ENCODE measurements at places on chromosomes 13 and 19. TPM values are rescaled to one million over a fixed set of nuclear protein-coding genes. Genes with fewer than 3 reads are reported as not detected.
A peak's percentile ranks its signal among the peaks of the same experiment; 100 is the strongest.

Gene MEDAG
- total RNA-seq, result 1.1 TPM

Gene NKPD1
- total RNA-seq, result not detected

Gene OR7D2
- not detected for total RNA-seq

Gene CEACAM19
- total RNA-seq, result 0.47 TPM

Gene EML2
- 10.9 TPM for total RNA-seq

Gene APLP1
- 32.5 TPM for total RNA-seq

DNA sequence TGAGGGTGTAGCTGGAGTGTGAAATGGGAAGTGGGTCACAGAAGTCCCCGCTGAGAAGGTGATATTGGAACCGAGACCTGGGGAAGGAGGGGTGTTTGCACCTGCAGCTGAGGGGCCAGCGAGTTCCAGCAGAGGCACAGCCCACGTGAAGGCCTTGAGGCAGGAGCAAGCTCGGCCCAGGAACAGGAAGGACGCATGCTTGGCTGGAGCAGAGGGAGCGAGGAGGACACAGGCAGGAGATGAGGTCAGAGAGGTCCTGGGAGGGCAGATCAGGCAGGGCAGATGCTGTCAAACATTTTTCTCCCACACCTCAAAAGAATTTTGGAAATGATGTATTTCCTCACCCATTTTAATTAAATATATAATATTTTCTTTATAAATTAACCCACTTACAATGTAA is 9.3 kb downstream of the ZNF415 start:
- no peak for DNase-seq

- DNase-seq, result peak; percentile 67
Observed at GRCh38 chr13:30409886-30410704, 12.2 kb upstream of the UBE2L5 start.

DNA sequence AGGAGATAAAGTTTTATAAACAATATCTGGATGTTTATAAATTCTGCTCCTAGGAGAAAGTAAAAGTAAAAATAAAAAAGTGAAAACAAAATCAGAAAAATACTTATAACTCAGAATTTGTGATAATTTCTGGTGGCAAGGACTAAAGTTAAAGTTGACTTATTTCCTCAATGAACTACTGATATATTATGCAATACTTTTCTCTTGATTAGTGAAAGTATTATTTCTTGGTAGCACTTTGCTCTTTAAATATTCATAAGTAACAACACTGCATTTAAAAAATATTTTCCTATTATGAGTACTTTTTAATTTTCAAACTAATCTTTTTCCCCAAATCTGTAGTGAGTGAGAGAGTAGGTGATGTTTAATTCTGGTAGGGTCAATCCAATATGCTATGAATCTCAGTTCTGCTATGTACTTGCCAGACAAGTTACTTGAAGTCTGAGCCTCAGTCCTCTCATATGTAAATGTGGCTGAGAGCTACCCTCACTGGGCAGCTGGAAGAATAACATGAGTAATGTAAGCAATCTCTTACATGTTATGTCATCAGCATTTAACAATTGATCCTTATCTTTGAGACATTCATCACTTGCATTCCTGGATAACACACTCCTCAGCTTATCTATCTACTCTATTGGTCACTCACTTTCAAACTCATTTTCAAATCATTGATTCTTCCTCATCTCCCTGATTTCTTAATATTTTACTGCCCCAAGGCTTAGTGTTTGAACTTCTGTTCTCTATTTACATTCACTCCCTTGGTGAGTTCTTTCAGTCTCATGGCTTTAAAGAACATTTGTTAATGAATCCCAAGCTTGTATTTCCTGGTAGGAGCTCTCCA is 239.0 kb downstream of the RGCC start:
- peak; percentile 47 for DNase-seq

DNA sequence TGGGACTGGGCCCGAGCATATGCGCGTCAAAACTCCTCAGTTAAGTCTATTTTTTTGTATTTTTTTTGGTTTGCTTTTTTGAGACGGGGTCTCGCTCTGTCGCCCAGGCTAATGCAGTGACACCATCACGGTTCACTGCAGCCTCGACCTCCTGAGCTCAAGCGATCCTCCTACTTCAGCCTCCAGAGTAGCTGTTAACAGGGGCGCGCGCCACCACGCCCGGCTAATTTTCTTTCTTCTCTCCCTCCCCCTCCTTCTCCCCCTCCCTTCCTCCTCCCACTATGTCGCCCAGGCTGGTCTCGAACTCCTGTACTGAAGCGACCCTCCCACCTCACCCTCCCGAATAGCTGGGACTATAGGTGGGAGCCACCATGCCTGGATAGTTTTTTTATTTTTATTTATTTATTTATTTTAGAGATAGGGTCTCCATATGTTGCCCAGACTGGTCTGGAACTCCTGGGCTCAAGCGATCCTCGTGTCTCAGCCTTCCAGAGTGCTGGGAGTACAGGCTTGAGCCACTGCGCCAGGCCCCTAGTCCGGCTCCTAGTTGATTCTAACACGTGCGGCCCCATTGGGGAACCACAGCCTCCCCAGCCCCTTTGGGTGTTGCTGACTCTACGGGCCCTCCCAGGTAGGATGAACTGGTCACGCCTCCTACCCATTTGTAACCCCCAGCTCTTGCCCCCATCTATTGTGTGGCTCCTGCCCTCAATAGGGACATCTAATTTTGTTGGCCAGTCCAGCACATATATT is 806 bp upstream of the ZNF837 start:
- no peak for DNase-seq

DNA sequence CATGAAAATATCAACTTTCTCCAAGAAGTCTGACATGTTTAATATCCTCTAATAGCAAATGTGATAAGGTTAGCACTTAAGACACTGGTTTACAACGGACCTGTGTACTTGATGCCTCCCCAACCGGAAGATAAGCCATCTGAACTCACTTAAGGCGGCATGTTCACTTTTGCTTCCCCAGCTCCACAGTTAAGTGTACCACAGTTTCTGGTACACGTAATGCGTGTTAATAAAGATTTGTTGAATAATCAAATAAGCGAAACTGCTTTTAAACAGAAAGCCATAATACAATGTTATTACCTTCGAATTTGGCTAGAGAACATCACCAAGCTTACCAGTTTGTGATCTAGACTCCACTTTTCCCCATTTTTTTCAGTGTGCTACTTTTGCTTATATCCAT is 1.4 kb upstream of the PAN3 start:
- DNase-seq, result no peak

DNA sequence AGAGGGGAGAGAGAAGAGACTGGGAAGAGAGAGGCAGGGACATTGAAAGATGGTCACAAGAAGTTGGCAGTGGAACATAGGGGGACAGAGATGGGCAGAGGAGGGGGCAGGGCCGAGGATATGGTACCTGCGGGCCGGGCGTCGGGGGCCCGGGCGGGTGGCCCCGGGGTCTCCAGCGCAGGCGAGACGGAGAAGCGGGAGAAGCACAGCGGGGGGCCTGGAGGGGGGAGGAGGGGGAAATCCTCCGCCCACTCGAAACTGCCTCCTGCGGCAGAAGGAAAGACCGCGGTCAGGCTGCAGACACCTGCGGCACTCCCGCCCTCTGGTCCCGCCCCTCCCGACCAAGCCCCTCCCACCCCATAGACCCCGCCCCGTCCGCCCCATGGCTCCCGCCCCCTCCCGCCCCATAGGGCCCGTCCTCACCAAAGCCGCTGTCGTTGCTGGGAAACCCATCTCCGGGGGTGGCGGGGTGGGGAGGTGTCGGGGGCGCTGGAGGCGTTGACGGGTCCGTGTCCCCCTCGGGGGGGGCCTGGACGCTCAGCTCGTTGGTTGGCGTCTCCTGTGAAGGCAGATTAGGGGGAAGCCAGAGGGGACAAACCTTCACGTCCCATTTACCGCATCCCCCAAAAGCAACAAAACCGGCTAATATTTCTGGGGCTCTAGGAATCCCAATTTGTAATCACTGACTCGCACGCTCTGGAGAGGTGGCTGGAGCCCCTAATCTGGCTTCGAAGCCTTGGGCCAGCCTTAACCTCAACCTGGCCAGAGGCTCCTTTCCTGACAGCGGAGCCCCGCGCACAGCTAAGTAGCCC is 20.4 kb downstream of the LMTK3 start:
- DNase-seq, result no peak

DNA sequence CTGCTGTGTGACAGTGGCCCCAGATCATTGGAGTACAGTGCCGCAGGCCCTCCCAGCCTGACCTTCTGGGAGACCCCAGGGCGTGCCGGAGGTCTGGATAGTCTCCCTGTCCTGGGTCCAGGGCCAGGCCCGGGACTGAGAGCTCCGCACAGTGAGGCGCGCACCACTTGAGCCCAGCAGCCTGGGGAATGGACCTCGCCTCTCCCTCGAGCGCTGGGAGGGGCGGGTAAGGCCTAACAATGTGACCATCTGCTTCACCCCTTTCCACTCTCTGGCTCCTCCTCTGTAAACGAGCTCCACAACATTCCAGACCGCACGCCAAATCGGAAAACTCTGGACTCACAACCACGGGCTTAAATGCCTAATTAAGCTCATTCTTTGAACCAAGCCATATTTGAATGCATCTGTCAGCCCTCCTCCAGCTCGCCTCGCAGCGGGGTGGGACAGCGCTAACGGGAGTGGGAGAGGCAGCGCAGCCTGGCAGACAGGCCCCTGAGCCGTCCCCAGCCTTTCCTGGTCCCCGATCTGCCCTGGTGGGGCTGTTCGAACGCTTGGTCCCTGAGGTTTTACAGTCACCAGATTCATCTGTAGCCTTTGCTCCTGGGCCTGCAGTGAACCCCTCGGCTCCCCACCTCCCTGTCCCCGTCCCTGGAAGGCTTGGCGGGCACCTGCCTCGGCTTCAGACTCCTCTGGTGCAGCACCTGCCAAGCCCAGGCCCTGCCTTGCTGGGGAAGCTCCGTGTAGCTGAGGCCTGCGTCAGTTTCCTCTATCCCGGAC is 120.7 kb upstream of the VSTM2B start:
- no peak for DNase-seq

DNA sequence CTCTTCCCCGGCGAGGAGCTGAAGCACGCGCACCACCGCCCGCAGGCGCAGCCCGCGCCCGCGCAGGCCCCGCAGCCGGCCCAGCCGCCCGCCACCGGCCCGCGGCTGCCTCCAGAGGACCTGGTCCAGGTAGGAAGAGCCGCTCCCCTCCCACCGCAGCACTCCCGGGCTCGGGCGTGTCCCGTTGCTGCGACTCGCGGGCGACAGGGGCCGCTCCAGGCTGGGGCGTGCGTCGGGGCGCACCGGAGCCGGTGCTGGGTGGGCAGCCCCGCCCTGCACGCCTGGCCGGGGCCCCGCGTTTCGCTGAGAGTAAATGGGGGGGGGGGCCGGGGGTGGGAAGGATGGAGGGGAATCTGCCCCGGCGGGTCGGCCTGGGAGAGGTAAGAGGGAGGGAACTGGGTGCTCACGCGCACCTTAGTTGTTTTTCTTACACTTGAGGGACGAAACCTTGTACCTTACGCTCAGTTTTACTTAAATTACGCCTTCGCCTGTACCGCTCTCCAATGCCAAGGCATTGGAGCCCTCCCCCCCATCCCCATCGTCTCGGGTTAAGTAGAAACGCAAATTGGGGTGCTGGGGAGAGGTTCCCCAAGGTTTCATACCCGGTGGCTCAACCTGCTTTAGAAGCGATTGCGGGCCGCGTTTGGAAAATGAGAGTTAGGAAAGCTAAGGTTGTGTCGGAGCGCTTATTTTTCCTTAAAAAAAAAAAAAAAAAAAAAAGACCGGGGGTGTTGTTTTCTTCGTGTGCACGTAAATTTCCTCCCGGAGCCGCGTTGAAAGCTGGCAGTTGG is 850 bp downstream of the KLF5 start:
- DNase-seq, result peak; percentile 48

DNA sequence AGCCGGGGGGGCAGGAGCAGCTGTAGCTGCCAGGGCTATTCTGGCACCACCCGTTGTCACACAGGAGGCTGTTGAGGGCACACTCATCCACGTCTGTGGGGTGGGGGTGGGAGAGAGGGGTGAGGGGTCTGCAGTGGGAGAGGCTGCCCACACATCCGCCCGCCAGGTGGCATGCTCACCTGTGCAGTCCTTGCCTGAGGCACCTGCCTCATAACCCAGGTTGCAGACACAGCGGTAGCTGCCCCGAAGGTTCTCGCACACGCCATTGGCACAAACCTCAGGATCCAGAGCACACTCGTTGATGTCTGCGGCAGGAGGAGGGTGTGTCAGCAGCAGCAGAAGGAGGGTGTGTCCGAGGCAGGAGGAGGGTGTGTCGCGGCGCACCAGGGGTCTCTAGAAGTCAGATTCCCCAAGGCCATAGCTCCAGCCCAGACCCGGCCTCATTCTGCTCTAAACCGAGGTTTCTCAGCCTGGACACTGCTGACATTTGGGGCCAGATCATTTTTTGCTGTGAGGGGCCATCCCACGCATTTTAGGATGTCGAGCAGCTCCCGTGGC is 20.3 kb downstream of the FBN3 start:
- no peak for DNase-seq

GRCh38 chr13:114010401-114011101 is 36.7 kb upstream of the C13orf46 start:
- no peak for DNase-seq

DNA sequence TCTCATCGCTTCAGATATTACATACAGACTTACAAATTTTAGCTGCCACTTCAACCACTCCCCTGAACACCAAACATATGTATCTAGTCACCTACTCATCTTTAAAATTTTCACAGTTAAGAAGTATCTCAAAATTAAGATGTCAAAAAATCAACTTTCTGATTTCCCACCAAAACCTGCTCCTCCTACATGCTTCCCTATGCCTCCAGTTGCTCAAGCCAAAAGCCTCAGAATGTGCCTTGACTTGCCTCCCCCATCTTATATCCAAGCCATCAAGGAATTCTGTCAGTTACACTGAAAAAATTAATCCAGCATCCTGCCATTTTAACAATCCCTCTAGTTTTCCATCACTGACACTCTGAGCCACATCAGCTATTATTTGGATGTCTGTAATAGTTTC is 85.0 kb downstream of the SPRY2 start:
- no peak for DNase-seq

GRCh38 chr19:41443813-41444455 is 978 bp downstream of the ERICH4 start:
- no peak for DNase-seq

GRCh38 chr19:14407605-14408484 is 11.3 kb downstream of the DDX39A start:
- DNase-seq, result no peak

DNA sequence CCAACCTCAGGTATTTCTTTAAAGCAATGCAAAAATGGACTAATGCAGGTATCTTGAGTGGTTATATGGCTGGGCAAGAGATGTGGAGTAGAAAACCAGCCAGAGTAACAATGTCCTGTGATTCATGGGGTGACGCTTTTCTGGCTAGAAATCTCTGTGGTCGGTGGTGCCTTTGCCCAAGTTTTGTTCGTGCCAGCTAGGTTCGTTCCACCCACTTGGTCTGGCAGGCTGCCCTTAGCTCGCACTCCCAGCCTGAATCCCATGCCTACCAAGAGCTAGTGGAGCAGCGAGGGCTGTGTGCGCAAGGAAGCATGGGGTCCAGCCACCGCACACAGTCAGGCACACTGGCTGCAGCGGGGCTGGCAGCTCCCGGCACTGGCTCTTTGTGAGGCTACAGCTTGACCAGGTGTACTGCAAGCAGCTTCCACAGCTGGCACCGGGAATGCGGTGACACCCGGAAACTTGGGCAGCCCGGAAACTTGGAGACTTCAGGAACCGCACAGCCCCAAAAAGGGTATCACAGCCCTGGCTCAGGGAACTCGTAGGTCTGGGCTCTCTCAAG is 349.6 kb upstream of the PCDH20 start:
- DNase-seq, result peak; percentile 55

- peak; percentile 55 for DNase-seq
Observed at GRCh38 chr13:80131204-80131603, 209.7 kb downstream of the SPRY2 start.

Data from MG63 (cell line).